Activated CD4-positive, alpha-beta memory T cell treated with anti-CD3 and anti-CD28 coated beads for 36 hours (primary cell): ENCODE measurements at places on chromosomes 16 and 17.

- no peaks in the 10 kb centered on the region for H3K36me3 ChIP-seq
- no peak overlapping the region for H3K27ac ChIP-seq
- no peak overlapping the region for H3K4me3 ChIP-seq
These were observed 11.4 kb upstream of the ITGAM start for GRCh38 chr16:31248344-31248743.

- no peak overlapping the region for H3K27ac ChIP-seq
- DNase-seq = no peak
- H3K36me3 ChIP-seq = peaks cover 50% of the 10 kb centered on the region
- no peak overlapping the region for H3K4me3 ChIP-seq
- H3K27me3 ChIP-seq = no peaks in the 10 kb centered on the region
These were observed 8.9 kb downstream of the METTL22 start for GRCh38 chr16:8630255-8630953.

DNA sequence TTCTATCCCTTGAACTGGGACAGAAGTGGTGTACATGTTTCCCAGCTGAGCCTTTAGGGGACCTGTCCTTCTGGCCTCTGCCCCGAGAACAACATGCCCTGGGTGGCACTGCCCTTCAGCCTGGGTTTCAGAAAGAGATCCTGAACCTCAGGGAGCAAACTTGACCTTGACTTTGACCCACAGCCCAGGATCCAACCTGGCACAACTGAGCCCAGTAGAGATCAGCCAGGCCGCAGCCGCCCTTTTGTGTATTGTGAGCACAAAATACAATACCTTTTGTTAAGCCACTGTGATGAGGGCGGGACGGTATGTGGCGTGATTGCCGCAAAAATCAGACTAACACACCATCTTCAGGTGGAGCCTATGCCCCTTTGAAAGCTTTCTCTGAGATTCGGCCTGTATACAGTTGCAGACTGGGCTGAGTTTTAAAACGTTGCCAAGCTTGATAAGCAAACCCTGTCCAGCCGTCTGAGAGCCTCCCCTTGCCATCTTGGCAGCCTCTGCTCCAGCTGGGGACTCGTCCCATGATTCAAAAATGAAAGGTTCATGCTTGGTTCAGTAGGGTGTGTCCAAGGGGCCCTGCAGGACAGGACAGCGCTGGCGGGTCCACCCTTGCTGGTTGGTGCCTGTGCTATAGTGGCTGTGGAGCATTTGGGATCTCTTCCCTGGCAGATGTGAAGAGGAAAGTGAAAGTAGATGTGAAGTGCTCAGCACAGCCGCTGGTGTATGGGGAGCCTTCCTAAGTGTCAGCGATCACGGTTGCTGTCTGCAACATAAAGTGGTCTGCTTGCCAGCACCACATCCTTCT, 40.3 kb downstream of the FOXL1 start:
- H3K36me3 ChIP-seq = no peaks in the 10 kb centered on the region
- no peak overlapping the region for H3K27ac ChIP-seq
- H3K27me3 ChIP-seq = peaks cover 4% of the 10 kb centered on the region
- no peak overlapping the region for H3K4me3 ChIP-seq
- DNase-seq = no peak

GRCh38 chr16:85422196-85422631, 190.9 kb upstream of the GSE1 start:
- no peaks in the 10 kb centered on the region for H3K36me3 ChIP-seq
- peaks cover 2% of the 10 kb centered on the region for H3K4me1 ChIP-seq
- peak; percentile 4 for DNase-seq
- H3K27me3 ChIP-seq = peaks cover 4% of the 10 kb centered on the region

- no peaks in the 10 kb centered on the region for H3K36me3 ChIP-seq
- no peak for DNase-seq
- H3K27me3 ChIP-seq = no peaks in the 10 kb centered on the region
- H3K4me1 ChIP-seq = peaks cover 4% of the 10 kb centered on the region
These were observed 5.2 kb upstream of the SPHK1 start for GRCh38 chr17:76379275-76379641.

GRCh38 chr16:882256-882655, 81.7 kb upstream of the GNG13 start:
- no peak overlapping the region for H3K4me3 ChIP-seq
- H3K4me1 ChIP-seq = peaks cover 2% of the 10 kb centered on the region

DNA sequence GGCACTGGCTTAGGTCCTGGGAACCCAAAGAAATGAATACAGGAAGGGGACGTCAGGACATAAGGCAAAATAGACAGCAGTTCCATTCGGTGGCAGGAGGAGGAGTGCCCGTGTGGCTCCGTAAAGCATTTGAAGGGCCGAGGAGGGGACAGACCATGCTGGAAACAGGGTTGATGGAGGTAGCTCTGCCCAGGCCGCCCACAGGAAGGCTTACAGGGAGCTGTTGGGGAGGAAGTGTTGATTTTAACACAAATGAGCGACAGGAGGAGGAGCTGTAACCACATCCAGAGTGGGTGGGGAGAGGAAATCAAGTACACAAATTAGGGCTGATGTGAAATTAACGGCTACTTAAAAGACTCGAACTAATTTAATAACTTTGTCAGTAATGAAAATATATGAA, 54.6 kb downstream of the RBFOX3 start:
- H3K4me1 ChIP-seq = no peaks in the 10 kb centered on the region
- no peak overlapping the region for H3K4me3 ChIP-seq
- peaks cover 29% of the 10 kb centered on the region for H3K27me3 ChIP-seq

- H3K4me3 ChIP-seq = no peak overlapping the region
- DNase-seq = no peak
- H3K36me3 ChIP-seq = no peaks in the 10 kb centered on the region
- H3K27ac ChIP-seq = peak overlapping the region; percentile 51
These were observed 13.9 kb downstream of the ARL2BP start for GRCh38 chr16:57258910-57259475.
